ENCODE measurements at places on chromosomes 5 and 9.
A peak's percentile ranks its signal among the peaks of the same experiment; 100 is the strongest.

- DNase-seq = no peak
Observed at GRCh38 chr9:126152622-126153362, 173.8 kb upstream of the MVB12B start.

DNA sequence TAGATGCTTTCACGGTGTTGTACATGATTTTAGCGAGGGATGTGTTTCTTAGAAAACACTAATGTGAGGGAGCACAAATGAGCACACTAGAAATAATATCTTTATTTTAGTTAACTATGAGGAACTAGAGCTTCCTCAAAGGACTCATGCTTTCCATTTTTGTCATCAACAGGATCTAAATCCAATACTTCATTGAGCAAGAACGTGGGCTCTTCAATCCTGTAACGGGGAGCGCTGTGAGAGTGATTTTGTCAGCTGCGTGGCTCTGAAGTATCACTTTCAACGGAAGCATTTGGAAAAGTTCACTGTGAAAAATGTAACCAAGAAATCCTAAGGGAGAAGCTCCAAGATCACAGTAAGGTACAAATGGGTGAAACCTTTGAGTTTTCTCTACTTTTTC is 93.2 kb downstream of the LIX1 start:
- DNase-seq = no peak

GRCh38 chr5:139391570-139392323 is 2.0 kb upstream of the MZB1 start:
- no peak for DNase-seq

GRCh38 chr5:145931718-145932117 is 4.7 kb upstream of the SH3RF2 start:
- DNase-seq = no peak

DNA sequence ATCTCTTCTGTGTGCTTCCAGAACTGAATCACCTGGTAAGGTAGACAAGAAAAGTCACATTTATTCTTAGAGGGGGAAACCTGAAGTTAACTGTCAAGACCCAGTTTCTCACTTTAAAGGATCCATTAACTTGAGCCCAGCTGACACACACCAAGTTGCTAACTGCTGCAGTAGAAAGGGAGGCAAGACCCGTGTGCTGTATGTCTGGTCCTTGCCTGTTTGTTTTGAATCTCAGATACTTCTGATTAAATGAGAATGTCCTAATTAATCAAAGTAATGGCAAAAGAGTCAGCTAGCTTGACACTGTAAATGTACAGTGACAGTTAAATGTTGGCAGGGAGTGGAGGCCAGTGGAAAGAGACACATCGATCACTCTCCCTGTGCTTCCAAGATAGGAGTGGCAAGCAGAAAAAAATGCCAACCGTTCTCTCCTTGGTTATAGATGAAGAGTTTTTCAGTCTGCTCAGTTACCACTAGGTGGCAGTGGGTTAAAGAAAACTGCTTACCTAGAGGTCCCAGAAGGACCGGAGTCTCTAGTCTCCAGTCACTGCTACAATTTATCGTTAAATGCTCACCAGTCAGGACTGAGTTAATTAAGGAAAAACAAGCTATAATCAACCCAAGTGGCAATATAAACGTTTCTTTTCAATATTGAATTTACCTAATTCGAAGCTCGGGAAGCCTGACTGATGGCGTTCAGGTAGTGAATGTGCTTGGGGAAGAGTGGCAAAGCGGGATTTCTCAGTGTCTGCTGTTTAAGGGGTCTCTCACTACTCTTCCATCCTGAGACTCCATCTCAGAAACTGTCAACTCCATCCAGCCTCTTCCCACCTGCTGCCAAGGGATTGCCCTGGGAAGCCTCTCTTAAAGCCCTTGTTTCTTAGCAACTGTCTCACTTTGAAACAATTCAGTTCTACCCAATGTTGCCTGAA is 18.4 kb downstream of the LSM11 start:
- no peak for DNase-seq

DNA sequence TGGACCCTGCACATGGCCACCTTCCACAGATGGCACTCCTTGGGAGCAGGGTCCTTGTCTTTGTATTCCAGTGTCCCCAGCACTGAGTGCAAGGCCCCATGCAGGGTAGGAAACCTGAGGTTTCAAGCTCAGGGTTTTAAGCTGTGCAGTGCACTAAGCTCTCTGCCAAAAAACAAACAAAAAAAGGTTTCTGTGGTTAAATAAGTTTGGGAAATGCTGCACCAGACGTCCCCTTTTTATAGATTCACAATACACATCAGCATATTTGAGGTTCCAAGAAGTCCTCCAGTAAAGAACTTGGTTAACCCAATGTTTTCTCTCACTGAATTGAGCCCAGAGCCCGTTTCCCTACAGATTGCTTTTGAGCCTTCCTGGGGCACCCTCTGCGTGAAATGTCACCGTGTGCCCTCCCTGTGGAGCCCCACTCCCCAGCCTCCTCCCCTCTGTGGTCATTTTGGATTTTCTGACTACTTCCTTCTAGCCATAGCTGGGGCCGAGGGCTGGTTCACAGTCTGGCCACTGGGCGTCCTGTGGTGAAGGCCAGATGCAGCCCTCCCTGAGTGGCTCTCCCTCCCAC is 17.1 kb downstream of the DELE1 start:
- no peak for DNase-seq

DNA sequence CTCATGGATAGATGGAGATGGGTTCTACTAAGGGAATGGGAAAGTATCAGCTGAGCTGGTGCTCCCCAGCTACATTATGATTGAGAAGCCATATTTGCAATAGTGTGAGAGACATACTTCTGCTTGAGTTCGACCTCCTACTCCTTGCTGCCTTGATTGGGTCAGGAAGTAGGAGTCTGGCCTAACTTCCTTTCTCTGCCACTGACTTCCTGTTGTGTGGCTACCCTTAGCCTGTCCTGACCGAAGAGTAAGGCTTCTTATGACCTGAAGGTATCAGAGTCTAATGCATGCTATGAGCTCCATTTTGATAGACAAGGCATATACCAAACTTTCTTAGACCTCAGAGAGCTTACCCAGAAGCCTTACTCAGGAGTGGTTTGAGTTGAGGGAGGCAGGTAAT is 53.9 kb downstream of the OSTF1 start:
- no peak for DNase-seq

DNA sequence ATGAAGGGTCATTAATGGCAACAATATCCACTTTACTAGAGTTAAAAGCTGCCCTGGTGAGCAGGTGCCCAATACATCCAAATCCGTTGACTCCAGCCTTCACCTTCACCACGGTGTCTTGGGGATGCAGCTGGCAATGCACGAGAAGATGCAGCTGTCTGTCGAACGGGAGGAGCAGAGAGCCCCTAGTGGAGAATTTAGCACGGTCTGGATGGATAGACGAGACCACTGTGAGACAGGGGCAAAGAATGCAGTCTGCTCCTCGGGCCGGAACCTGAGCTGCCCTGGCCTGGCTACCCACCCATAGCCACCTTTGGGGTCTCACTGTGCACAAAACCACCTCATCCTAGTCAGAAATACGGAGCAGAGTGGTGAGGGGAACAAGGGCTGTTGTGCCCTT is 35.1 kb downstream of the ADRA1B start:
- no peak for DNase-seq

- no peak for DNase-seq
Observed at GRCh38 chr9:76037587-76038225, 147.2 kb downstream of the PCSK5 start.

DNA sequence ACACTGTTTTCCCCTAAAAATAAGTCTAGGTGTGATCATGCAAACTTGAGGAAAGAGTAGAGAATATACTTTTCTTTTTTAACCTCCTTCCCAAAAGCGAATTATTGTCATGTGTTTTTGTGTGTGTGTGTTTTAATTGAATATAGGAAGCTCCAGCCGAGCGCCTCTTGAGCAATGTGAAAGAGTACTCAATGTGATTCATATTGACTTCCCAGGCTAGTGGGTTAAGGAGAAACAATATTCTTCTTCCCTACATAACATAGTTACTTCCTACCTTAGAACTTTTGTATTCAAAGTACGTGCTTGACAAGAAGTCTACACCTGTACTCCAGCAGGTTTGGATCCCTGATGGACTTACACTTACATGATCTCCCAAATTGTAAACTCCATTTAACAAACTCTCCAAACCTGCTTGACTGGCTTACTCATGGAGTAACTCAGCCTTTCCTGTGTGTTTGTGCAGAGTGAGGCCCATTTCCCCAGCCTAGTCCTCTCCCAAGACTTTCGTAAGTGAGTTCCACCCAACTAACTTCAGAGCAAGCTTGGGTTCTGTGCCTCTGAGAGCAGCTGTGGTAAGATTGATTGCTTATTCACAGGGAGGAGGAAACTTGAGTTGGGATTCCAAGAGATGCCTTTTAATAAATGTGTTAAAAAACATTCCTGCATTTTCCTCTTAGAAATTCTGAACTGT is 9.3 kb downstream of the SLC28A3 start:
- DNase-seq = no peak

- DNase-seq = no peak
Observed at GRCh38 chr9:107378006-107378405, 94.9 kb downstream of the RAD23B start.

- DNase-seq = no peak
Observed at GRCh38 chr9:91177081-91177480, 184.6 kb downstream of the AUH start.

DNA sequence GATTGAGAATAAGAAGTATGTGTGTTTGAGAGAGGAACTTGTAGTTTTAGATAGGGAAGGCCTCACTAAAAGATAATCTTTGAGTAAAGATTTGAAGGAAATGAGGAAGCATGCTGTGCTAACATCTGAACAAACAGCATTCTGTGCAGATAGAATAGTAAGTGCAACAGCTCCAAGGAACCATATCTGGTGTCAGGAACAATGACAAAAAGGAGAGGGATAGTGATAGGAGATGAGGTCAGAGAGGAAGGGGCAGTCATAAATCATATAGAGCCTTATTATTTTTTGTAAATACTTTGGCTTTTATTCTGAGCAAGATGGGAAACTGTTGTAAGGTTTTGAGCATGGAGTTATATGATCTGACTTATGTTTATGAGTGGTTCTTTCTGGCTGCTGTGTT is 3.8 kb downstream of the MRPL22 start:
- DNase-seq = no peak

DNA sequence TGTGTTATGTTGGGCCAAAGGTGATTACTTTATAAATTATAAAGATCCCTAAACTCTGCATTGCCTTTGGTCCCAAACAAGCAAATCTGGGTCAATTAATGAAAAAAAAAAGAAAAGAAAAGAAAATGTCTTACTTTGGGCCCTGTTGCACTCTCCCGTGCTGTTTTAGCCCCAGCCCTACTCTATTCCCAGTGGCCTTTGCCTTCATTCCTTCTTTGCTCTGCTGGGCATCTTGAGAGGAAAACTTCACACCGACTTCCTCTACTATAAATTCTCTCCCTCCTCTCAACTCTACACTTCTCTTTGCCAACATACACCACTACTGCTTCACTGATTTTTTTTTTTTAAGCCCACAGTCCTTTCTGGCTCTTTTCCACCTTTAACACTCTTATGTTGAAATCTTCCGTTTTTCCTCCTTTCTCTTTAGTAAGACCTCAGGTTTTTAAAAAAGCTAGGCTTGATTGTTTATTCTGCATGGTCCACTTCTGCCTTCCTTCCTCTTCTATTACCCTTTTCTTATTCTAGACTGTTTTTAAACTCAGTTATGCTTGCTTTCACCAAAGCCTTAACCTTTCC is 4.5 kb upstream of the MSMP start:
- DNase-seq = no peak

DNA sequence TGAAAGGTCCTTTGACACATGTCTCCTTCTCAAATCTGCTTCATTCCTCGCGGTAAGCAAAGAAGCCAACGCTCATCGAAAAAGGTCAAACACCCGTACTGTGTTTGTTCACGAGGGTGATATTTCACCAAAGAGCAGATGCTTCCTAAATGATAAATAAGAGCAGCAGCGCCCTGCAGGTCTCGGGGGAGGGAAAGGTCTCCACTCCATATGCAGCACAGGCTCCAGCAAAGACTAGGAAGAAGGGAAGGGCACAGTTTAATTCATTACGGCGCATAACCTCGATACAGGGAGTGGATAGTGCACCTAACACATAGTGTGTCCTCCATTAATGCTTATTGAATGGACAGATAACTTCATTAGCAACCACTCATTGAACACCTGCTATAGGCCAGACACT is 593.3 kb downstream of the CDK5RAP2 start:
- no peak for DNase-seq

- peak; percentile 67 for DNase-seq
Observed at GRCh38 chr5:151222790-151223446, 974 bp downstream of the CCDC69 start.

DNA sequence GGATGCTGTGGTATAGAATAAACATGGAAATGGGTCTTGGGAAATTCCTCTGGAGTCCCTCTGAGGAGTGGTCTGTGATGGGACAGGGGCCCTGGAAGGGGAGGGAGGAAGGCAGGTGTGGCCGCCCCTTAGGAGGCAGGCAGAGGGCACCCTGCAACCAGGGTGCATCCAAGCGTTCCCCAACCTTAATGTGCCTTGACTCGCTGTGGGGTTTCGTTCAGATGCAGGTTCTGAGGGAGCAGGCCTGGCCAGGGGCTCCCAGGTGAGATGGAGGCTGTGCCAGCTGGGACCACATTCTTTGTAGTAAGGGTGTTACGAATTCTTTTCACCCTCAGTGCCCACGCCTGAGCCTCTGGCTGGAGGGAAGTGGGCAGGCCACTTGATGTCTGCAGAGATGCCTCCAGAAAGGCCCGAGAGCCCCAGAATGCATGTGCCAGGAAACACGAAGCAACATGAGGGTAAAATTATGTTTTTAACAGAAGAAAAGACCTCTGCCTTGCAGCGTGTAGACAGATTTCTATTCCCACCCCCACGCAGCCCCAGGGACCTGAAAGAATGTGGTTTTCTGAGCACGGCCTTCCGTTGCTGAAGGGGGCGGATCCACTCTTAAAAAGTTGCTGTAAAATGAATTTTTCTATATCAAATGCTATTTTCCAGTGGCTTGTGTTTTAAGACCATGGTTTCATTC is 150.4 kb upstream of the IER5L start:
- no peak for DNase-seq

DNA sequence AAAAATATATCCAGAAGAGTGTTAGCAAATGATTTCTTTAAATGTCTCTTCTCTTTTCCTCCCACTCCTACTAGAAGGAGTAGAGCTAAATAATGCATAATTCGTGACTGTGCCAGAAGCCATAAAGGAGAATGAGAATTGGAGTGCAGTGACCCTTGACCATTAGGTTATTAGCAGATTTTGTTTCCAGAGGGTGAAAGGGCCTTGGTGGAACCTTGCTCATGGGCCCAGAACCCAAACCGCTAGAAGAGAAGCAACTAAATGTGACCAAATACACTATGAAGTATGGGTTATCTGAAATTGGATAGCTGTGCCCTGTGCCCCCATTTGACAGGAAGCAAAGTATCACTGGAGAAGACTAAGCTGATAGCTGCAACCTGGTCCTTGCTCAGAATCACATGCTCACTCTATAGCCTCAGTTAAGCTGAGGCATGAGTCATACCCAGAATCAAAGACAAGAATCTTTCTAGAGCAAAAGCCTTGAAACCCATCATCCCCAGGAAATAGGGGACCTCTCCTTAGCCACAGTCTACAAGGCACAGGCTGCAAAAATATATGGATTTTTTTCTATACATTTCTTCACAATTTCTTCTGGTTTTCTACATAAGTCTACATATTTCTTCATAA is 36.3 kb downstream of the CAPSL start:
- DNase-seq = no peak

DNA sequence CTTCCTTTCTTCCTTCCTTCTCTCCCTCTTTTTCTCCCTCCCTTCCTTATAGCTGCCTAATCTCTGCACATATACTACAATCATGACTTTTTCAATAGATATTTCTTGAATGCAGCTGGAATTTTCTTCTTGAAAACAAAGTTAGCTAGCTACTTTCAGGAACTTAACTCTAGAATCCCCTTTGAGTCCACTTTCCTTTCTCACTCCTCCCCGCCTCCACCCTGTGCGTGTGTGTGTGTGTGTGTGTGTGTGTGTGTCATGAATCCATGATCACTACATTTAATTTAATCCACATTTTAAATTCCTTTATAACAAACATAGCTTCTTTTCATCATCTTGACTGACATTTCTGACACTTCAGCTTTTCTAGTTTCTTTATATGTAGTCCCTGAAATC is 167.5 kb upstream of the KLF9 start:
- DNase-seq = no peak
